ENCODE measurements at places on chromosomes 2 and 18. TPM values are rescaled to one million over a fixed set of nuclear protein-coding genes. Genes with fewer than 3 reads are reported as not detected.

The TRIM43 gene
- not detected for polyA plus RNA-seq

The NPAS2 gene
- polyA plus RNA-seq = 1.1 TPM

The KCNS3 gene
- polyA plus RNA-seq = not detected

The TXNDC2 gene
- not detected for polyA plus RNA-seq

The FER1L5 gene
- not detected for polyA plus RNA-seq

The SMIM21 gene
- not detected for polyA plus RNA-seq

The HS6ST1 gene
- 4.6 TPM for polyA plus RNA-seq

The DCC gene
- not detected for polyA plus RNA-seq

The RBM44 gene
- polyA plus RNA-seq = 0.07 TPM

The SRD5A2 gene
- polyA plus RNA-seq = not detected

Data from CD8-positive, alpha-beta memory T cell (primary cell).